Heart right ventricle (tissue), 16 donors: ENCODE measurements at places on chromosomes 2 and 18. TPM values are rescaled to one million over a fixed set of nuclear protein-coding genes. Genes with fewer than 3 reads are reported as not detected.

DNA sequence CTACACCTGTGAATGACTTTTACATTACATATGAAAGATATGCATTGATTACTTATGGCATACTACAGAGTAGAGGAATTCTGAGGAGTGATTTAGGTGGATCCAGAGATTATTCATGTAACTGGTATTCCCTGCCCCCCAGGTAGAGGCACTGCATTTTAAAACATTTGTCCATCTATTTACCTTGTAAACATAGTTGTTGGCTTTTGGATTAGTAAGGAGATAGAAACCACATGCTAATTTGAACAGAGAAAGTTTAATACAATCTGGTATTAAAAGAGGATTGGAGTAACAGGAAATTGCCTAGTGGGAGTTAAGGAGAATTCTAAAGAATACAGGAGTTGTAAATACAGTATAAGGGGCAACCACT, 15.9 kb downstream of the GALNT3 start:
- DNase-seq: no peak

DBI gene
- polyA plus RNA-seq: 502 TPM

DNA sequence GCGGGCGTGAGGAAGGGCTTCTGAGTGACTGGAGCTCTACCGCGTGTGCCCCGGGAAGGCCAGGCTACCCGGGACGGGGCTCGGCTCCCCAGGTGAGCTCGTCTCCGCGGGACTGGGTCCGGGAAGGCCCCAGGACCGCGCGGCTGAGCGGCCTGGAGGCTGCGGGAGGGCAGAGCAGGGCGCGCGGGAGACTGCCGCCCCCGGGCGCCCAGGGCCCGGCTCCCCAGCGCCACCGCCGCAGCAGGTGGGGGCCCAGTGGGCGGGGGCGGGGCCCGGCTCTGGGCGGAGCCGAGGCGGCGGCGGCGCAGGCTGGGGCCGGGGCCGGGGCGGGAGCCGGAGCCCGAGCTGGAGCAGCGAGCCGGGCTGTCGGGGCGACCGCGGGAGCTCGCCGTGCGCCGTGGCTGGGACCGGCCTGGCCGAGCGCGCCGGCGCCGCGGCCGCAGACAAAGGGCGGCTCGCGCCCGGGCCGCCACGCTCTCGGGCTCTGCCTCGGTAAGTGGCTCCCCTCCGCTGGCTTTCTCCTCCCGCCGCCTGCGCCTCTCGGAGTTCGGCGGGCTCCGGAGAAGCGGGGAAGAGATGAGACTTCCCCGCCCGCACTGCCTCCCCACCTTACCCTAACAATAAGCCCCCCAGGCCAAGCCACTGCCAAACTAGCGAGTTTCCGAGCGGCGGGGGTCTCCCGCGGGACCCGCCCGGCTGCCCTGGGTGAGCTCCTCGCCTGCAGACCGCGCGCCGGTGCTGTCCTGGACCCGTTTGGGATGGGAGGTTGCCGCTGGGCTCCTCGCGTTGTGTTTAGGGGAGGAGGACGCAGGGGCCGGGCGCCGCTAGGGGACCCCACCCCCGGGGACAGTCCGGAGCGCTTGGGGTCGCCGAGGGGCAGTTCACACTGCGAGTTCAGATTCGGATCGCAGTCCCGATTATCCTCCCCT, at the start of gene MAPK4:
MAPK4 (plus strand) TSS at position 336 of the 929 bp plus-strand sequence. CDS start 103,872 bp downstream, outside the sequence.
- DNase-seq: no peak

GRCh38 chr2:238456449-238456848, 29.7 kb downstream of the ASB1 start:
- DNase-seq: no peak

GRCh38 chr2:188415754-188416083, 124.0 kb downstream of the GULP1 start:
- DNase-seq: no peak

ADGRF3 gene
- not detected for polyA plus RNA-seq

DOK6 gene
- polyA plus RNA-seq: 0.71 TPM

- DNase-seq: peak; percentile 72
Observed at GRCh38 chr18:48777026-48777743, 173.6 kb downstream of the SMAD7 start.

COX7A2L gene
- polyA plus RNA-seq: 36.4 TPM

- DNase-seq: no peak
Observed at GRCh38 chr18:23550898-23551297, 35.4 kb downstream of the NPC1 start.

- DNase-seq: no peak
Observed at GRCh38 chr2:235957251-235957650, 210.9 kb downstream of the GBX2 start.

GRCh38 chr2:154640000-154640399, 58.5 kb upstream of the KCNJ3 start:
- DNase-seq: no peak

INHA gene
- 22.1 TPM for polyA plus RNA-seq

- no peak for DNase-seq
Observed at GRCh38 chr18:26383454-26384270, 157.4 kb downstream of the TAF4B start.

MDH1B gene
- 0.12 TPM for polyA plus RNA-seq

- DNase-seq: no peak
Observed at GRCh38 chr2:86075886-86076285, 29.8 kb downstream of the POLR1A start.

ATOH8 gene
- 35.2 TPM for polyA plus RNA-seq

DNA sequence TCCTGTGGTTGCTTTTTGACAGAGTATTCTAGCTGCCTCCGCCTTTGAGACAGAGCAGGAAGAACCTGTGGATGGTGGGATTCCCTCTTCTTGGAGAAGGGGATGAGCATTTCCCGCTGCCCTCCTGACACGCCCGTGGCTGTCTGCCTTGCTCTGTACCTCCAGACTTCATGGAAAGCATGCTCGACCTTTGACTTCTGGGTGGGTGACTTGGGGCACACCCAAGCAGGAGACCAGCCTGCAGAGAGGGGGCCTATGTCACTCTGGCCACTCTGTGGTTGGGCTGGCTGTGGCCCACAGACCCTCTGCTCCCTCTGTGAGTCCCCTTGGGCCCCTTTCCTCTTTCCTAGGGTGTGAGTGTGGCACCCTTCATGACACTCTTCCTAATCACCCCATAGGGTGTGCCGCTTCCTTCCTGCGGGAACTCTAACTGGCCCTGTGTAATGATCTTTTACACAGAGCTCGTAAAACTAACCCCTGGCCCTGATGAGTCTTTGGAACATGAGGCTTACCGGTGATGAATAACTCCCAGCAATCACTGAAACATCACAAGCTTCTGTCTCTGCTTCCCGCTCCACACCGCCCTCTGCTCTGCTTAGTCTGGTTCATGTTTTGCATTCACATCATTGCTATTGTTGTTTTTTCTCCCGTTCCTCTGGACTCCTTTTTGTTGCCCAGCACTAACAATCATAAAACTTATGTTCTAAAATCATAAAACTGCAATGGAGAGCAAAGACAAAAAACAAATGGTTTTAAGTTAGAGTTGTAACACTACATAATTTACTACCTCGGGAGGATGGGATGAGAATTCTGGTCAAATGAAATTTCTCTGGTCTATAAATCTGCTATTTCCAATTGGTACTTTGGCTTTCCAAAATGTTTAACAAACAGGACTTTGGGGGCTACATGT, 101.1 kb downstream of the SH3YL1 start:
- DNase-seq: no peak

REG3A gene
- not detected for polyA plus RNA-seq

MERTK gene
- polyA plus RNA-seq: 4.5 TPM

UGT1A5 gene
- not detected for polyA plus RNA-seq

NLRC4 gene
- 0.59 TPM for polyA plus RNA-seq
